ENCODE measurements at places on chromosomes 3 and 15.
A peak's percentile ranks its signal among the peaks of the same experiment; 100 is the strongest.

DNA sequence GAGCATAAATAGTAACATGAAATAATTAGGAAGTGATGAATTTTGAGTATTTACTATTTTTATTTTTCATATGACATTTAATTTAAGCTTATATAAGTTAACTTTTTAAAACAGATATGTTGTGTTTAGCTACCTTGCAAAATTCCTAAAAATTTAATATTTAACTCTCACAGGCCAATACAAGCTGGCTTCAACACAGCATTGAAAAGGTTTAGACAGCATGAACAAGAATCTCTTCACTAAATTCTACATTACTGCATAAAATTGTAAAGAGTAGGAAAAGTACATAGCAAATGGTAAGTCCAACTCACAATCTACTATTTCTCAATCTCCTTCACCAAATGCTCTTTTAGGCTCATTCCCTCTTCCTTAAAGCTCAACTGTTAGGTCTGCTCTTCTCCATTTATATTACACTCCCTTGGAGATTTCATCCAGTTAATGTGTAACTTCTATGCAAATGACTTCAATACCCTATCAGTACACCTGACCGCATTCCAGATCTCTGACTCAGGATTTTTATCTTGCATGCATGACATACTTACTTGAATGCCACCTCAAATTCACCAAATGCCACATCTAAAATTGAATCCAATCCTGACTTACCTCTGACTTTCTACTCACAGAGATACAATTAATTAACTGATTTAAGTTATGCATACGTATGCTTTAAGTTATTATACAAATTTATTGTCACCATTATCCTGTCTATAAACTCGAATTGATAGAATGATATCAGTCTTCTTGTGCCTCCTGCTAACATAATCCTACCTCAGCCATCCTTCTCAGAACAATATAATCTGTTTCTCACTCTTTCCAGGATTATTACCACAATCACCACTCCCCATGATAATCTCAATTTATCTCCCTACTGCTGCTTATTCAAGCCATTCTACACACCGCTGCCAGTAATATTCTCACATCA lies 127.0 kb downstream of the STAG1 start:
- DNase-seq, result no peak

DNA sequence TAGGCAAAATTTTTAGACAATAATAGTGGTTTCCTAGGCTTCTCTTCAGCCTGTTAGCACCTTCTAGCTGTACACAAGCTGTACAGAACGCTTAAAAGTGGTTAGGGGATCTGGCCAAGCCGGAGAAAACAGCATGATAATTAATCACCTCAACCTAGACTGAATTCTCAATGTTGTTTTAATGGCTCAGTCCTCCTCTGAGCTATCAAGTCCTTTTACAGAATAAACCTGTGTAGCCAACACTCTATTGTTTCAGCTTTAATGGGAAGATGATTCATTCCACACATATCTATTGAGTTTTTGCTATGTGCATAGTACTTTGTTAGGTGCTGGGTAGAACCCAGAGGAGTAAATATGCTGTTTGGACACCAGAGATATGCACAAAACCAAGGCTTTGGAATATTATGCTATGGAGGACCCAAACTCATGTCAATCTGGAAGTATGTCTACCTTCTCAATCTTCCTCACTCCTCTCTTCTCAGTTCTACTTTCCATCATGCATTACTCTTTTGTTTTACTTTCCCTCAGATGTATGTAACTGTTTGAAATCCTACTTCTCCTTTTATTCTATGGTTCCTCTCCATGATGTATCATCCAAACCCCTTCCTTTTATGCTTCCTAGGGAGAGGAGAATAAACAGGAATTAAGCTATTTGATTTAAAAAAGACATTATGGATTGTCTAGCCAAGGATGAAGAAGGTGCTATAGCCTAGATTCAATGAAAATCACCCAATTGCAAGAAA lies 27.6 kb upstream of the UBE2E2 start:
- DNase-seq, result no peak

DNA sequence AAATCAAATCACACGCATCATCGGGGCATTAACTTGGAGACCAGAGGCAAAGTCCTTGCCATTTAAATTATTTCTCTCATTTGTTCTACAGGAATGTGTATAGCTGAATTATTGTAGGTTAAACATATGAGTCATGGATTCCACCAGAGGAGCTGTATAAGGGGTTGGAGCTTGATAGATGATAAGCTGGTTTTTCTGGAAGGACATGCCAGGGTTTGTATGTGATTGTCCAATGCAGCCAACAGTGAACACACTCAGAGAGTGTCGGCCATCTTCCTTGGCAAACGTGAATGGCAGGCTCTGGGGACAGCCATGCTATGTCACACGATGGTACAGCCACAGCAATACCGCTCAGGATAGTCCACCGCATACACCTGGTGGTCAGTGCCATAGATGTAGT lies 25.1 kb downstream of the SSUH2 start:
- peak; percentile 49 for DNase-seq

GRCh38 chr3:93973131-93974126 lies at the start of gene PROS1:
TSS of gene PROS1 (minus strand) at chr3:93973896. CDS start at chr3:93973749, 147 bp downstream.
- DNase-seq, result peak; percentile 56

GRCh38 chr3:117016378-117016777 lies 306.8 kb downstream of the TUSC7 start:
- DNase-seq, result no peak

DNA sequence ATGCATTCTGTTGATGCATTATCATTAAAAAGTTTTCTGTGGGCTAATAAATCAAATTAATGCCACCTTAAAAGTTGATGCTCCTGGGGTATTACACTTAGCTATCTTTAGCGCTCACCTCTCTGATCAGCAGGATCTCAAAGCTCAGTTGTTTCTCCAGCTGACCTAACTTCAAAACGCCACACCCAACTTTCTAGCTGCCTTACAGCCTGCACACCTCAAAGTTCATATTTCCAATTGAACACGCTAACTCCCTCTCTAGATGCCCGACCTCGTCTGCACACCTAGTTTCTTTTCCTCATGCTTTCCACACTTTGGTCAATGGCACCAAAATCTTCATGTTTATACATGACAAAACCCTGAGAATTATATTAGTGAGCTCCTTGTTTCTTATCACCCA lies 98.2 kb upstream of the AGTR1 start:
- DNase-seq, result no peak

DNA sequence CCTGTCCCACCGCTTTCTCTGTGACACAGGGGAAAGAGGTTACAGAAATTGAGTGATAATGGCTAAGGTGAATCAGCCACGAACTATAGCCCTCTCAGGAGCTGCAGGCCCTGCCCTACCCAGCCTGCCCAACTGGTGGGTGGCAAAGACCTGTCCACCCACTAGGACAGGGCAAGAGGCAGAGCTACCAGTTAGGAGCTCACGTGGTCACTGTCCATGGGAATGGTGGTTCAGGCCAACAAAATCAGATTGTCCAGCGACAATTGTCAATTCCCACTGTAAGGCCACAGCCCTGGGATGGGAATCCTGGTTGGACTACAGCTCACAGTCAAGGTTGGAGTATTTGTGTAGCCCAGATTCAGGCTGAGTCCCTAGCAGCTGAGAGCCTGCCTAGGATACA lies 75.0 kb downstream of the PPCDC start:
- no peak for DNase-seq

DNA sequence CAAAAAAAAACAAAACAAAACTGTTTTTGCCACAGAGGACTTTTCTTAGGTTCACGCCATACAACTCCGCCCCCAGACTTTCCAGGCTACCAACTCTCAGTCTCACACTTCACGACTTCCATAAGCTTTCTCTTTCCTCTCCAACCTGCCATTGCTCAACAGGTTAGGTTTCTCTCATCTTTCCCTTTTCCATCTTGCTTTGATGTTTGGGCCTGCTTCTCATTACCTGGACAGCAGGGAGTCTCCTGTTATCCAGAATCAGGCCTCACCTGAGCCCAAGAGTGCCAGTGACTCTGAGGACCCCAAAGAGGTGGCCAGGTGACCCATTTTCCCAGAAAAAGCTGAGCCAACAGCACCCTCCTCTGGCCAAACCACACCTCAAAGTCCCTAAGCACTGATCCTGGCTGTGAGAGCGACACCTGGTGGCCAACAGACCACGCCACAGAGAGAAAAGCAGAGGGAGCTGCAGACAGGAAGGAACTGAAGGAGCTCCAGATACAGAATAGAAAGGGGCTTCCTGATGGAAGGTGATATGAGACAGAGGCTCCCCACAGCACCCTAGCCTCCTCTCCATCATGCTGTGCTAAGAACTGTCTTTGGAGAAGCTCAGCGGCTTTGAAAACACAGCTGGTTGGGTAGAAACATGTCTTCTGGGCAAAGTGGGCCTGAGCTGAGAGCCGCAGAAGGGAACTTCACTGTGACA lies 4.0 kb downstream of the CCDC51 start:
- peak; percentile 56 for DNase-seq

DNA sequence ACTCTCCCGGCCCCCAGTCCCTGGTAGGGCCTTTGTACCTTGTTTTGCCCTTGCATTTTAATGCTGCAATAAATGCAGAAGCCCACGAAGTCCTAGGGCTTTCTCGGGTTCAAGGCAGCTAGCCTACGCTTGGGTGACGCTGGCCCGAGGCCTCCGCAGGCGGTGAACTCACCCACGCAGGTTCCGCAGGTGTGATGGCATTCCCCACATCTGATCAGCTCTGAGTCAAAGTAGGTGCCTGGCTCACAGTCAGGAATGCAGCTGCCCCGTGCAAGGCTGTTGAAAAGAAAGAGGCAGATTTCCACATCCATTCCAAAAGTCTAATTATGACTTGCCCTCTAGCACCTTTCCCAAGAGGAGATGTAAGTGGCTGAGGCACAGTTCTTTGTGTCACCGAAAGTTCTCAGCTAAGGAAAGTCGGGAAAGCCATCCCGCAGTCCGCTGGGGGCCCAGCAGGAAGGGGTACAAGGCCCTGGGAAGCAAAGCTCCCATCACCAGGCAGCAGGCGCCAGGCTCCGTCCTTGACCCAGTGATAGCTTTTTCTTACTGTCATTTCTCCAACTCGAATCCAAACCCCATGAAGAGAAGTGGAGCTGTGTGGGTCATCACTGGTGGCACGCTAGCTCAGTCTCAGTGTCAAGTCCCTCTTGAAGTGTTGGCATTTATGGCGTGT lies 23.2 kb upstream of the SNRPA1 start:
- DNase-seq, result no peak

- DNase-seq, result no peak
Measured at GRCh38 chr3:124619887-124620599, 110.2 kb upstream of the UMPS start.

DNA sequence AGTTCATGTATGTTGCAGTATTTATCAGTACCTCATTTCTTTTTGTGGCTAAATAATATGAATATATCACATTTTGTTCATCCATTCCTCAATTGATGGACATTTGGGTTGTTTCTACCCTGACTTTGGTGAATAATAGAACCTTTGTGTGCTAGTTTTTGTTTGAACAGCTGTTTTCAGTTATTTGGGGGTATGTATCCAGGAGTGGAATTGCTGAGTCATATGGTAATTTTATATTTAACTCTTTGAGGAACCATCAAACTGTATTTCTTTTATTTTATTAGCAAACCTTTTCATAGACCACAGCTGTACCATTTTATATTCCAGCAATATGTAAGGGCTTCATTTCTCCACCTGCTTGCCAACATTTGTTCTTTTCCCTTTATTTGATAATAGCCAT lies 38.4 kb upstream of the RBM5 start:
- DNase-seq, result peak; percentile 76

DNA sequence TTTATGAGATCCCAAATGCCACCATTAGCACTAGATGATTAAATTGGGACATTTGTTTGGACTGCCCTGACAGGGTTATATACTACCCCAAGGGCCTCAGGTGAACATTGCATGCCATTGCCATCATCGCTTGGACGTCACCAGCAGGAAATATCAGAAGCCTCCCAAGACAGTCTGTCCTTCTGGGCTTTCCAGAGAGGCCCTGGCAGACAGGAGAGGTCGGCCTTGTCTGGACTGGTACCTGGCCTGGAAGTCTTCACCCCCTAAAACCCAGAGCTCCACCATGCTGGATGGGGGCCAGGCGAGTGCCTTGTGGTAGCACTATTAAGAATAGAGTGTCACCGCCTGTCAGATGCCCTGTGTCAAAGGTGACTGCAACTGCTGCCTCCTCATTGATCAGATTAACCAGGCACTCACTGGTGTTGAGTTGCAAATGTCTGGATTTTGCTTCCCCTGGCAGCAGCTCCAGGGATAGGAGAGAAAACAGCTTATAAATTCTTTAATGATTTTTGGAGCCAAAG lies 324.1 kb upstream of the RASGRP1 start:
- no peak for DNase-seq

DNA sequence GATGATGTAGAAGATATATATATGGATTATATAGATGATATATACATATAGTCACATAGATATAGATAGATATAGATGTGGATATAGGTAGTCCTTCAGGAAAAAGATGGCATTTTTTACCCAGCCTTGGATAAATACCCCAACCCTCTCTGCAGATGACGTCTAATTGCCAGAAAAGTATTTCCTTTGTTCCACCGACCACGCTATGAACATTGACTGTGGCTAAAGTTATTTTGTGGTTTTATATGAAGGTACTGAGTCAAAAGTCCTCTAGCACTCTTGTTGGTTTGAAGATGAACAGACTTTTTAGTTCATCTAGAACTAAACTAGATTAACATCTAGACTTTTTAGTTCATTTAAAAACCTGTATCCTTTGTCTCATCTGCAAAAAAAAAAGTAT lies 207.7 kb downstream of the PLOD2 start:
- no peak for DNase-seq

DNA sequence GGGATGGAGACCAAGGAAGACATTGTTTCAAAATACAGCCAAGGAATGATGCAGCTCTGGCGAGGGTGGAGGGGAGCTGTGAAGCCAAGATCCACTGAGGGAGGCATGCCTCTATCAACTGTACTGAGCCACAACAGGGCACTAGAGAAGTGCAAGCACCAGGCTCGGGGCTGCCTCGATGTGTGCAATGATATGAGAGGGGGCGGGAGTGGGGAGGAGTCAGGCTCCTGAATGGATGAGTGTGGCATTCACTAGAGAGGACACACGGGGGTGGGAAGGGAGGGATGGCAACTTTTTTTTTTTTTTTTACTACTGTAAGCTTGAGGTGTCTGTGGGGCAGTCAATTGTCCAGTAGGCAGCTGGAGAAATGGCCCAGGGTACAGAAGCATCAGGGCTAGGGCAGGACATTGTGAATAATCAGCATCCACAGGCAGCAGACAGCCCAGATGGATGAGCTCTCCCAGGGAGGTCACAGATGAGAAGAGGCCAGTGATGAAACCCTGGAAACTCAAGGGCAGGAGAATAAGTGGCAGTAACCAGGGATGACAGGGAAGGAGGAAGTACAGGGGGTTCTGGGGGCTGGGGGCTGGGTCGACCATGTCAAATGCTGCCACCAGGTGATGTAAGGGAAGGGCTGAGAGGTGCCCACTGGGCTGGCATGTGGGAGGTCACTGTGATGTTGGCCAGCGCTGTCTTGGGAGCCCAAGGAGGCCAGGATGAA lies 5.9 kb downstream of the STOML1 start:
- no peak for DNase-seq

- no peak for DNase-seq
Measured at GRCh38 chr15:45489690-45490238, 32.8 kb downstream of the SLC30A4 start.

DNA sequence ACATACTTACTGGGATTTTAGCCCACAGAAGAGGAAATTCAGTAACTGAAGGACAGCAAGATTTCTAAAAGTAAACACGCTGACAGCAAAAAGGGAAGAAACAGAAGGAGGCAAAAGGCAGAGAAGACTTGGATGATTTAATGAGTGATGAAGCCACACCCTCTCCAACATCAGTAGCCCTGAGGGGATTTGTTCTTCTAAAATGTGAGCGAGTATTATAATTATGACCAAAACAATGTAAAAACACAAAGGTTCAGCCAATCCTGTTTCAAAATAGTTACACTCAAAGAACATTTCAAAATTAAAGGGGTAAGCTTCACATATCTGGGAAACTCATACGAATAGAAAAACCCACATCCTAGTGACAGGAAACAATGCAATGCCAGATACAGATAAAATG lies 25.0 kb downstream of the MCCC1 start:
- DNase-seq, result no peak
